ENCODE measurements at places on chromosomes 7 and 10.

DNA sequence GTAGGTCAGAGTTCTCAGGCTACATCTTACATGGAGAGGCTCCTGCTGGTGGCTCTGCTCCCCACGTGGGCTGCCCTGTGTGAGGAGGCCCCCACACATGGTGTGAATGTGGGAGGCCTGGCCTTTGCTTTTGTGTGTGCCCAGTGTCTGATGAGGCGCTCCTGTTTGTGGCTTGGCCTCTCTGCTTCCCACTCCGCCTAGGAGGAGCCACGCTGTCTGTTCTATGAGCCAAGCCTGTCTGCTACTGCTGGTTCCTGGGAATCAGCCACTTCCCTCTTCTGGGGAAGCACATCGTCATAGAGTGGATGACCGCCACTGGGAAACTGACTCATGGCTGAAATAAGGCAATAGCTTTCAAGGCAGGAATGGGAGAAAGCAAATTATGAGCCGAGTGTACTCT lies 87.1 kb downstream of the CYP26A1 start:
- peaks cover 26% of the 10 kb centered on the region for H3K36me3 ChIP-seq
- peaks cover 3% of the 10 kb centered on the region for H3K27me3 ChIP-seq
- H3K4me3 ChIP-seq: no peak overlapping the region
- no peak overlapping the region for H3K27ac ChIP-seq

DNA sequence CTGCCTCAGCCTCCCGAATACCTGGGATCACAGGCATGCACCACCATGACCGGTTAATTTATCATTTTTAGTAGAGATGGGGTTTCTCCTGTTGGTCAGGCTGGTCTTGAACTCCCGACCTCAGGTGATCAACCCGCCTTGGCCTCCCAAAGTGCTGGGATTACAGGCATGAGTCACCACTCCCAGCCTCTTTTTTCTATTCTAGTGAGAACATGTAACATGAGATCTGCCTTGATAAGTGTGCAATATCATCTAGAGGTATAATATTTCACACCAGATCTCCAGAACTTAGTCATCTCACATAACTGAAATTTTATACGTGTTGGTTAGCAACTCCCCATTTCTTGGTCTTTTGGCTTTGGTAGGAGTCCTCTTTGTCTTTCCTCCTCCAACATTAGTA lies 656.9 kb downstream of the CNTNAP2 start:
- H3K27me3 ChIP-seq: no peaks in the 10 kb centered on the region
- no peaks in the 10 kb centered on the region for H3K36me3 ChIP-seq
- H3K4me1 ChIP-seq: peaks cover 4% of the 10 kb centered on the region
- DNase-seq: no peak
- H3K4me3 ChIP-seq: no peak overlapping the region
- H3K27ac ChIP-seq: no peak overlapping the region

- DNase-seq: no peak
- H3K27me3 ChIP-seq: no peaks in the 10 kb centered on the region
- H3K4me3 ChIP-seq: no peak overlapping the region
- H3K4me1 ChIP-seq: peaks cover 13% of the 10 kb centered on the region
- no peak overlapping the region for H3K27ac ChIP-seq
- no peaks in the 10 kb centered on the region for H3K36me3 ChIP-seq
Observed at GRCh38 chr7:70063927-70064326, 465.7 kb downstream of the AUTS2 start.

DNA sequence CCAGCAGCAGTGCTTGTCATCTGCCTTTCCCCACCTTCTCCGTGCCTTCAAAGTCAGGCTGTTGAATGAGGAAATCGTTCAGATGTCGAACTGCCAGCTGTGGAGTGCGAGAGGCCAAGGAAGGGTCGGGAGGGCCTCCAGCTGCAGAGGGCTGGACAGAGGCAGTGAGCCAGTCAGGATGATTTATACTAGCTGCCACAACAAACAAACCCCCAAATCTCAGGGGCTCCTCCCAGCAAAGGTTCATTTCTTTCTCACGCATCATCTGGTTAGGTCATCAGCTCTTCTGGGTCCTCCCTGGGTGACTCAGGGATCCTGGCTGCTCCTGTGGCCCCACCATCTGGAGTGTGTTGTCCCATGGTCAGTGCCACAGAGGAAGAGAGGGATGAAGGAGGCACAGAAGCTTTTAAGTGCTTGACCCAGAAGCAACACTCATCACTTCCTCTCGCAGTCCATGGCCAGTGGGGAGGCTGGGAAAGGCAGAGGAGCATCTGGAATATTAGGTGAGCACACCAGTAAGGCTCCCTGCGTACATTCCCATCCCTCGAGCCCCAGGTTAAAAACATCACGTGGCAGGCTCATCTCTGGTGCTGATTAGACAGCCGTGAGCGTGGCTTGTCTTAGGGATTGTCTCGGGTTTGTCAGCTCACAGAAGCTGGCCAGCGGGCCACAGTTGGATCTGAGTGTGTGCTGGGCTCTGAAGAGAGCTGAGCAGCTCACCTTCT lies 140.7 kb downstream of the RGS10 start:
- no peaks in the 10 kb centered on the region for H3K4me1 ChIP-seq
- H3K27ac ChIP-seq: no peak overlapping the region
- no peaks in the 10 kb centered on the region for H3K27me3 ChIP-seq
- no peak for DNase-seq

GRCh38 chr10:26215935-26216584 lies 514 bp upstream of the GAD2 start:
- peak; percentile 77 for DNase-seq
- H3K4me3 ChIP-seq: peak overlapping the region; percentile 76
- H3K27me3 ChIP-seq: peaks cover 65% of the 10 kb centered on the region
- peaks cover 62% of the 10 kb centered on the region for H3K4me1 ChIP-seq

DNA sequence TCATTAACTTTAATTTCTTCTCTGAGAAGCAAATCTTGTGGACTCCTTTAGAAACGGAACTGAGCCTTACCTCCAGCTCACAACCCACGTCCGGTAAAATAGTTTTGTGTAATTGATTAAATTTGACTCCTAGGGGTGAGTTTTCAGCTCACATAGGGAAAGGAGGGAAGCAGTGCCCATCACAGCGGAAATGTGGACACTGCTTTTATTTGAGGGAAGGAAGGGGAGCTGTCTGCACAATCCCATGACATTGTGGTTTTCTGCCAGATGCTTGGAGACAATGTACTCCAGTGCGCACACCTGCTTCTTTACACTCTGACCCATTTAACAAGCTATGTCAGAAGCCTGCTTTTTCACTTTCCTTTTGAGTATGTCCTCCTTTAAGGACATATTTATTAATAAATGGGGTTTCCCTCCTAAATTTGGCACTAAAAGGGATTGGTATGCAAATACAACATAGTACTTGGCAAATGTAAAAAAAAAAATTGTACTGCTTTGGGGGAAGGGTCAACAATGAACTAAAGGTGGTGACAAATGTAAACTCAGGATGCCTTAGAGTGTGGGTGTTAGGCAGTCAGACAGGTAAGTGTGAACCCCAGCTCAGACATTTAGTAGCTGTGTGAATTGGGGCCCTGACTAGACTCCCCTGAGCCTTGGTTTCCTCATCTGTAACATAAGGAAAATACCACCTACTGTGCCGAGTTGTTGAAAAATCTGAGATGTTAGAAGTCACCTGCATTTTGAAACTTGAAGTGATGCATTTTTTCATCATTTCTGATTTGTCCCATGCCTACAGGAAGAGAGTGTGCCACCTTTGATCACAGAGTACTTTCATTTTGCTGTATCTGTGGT lies 90.2 kb upstream of the KLF6 start:
- DNase-seq: no peak
- H3K4me1 ChIP-seq: peaks cover 25% of the 10 kb centered on the region
- H3K4me3 ChIP-seq: no peak overlapping the region
- no peaks in the 10 kb centered on the region for H3K27me3 ChIP-seq
- H3K27ac ChIP-seq: no peak overlapping the region

DNA sequence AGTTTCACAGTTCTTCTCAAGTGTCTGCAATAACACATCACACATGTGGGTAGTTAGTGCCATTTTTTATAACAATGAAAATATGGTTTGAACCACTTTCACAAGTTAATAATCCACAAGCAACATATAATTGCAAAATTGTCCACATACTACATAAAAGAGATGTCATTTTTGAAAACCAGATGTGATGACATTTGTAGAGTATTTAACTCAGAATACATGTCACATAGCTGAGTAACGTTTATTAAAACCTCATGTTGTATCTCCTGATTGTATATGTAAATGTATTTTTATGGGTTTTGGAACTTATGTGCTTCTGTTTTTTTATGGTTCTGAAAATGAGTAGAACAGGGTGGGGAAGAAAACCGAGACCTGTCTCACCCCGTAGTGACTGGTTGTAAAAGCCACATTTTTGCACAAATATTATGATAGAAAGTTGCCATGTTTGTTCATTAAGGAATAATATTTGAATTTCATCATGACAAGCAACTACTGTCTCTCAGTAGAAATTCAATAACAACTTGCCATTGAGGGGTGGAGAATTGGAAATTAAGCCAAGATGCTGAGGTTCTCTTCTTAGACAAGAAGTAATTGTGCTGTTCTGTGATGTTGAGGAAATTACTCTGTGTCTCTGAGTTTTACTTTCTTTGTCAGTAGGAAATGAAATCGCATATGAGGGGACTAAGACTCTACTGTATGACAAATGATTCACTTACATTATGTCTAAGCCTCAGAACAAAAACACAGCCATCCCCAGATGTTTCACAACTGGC lies 29.2 kb upstream of the EGFR start:
- H3K4me1 ChIP-seq: peaks cover 11% of the 10 kb centered on the region
- no peak overlapping the region for H3K4me3 ChIP-seq
- DNase-seq: no peak
- H3K27ac ChIP-seq: no peak overlapping the region

GRCh38 chr10:113921561-113922370 lies 67.3 kb downstream of the NHLRC2 start:
- no peaks in the 10 kb centered on the region for H3K36me3 ChIP-seq
- H3K27me3 ChIP-seq: no peaks in the 10 kb centered on the region
- H3K27ac ChIP-seq: no peak overlapping the region
- no peak for DNase-seq

DNA sequence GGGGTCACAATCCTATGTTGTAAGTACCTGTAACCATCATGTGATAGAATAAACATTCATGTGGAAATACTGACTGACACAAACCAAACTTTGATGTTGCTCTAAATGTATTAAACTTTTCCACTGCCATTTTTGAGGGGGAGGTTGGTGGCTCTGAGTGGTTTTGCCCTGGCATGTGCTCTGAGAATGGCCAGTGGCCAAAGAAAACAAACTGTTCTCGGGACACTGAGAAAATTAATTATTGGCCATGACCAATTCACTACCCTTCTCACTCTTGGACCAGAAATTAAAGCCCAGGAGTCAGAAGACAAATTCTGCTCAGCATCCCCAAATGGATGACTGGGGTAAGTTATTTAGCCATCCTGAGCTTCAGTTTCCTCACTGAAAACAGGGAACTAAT lies 195.9 kb downstream of the XPNPEP1 start:
- H3K4me1 ChIP-seq: no peaks in the 10 kb centered on the region
- no peak for DNase-seq
- H3K36me3 ChIP-seq: no peaks in the 10 kb centered on the region
- no peak overlapping the region for H3K4me3 ChIP-seq
- H3K27ac ChIP-seq: 0 out of 2 replicates have a peak overlapping the region, but pooled peaks have one; percentile 21

DNA sequence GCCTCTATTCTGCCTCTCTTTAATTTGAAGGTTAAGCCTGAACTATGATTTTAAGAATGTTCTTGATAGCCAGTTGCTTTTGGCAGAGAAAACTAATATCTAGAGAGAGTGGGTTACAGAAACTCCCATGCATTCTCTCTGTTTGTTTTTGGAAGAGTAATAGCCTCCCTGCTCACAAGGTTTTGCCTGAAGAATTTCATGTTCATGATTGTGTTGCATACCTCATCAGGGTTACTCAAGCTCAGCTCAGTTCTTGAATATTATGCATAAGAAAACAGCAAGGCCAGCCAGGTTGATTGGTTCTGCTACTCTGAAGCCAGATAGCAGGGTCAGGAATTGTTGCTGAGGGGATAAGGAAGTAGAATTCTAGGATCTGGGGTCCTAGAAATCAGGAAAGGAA lies 137.4 kb downstream of the MDFIC start:
- H3K27ac ChIP-seq: no peak overlapping the region
- no peaks in the 10 kb centered on the region for H3K36me3 ChIP-seq
- H3K4me3 ChIP-seq: no peak overlapping the region

GRCh38 chr10:16832351-16833080 lies 15.3 kb upstream of the RSU1 start:
- DNase-seq: no peak
- H3K36me3 ChIP-seq: no peaks in the 10 kb centered on the region
- no peak overlapping the region for H3K27ac ChIP-seq
- peaks cover 15% of the 10 kb centered on the region for H3K4me1 ChIP-seq

DNA sequence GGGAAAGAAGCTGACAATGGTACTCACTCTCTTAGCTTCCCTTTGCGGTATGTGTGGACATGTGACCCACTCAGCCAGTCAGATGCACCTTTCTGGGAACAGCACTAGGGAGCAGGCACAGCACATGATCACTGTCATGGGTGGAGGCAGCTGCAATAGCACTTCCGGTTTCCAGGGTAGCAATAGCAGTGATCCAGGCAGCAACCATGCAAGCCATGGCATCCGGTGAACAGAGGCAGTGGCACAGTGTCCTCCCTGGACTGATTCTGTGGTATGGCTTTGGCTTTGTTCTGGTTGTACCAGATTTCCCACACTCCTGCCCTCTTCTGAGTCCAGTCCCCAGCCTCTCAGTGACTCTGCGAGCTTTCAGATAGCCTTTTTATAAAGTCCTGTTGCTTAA lies 86.8 kb upstream of the NAMPT start:
- H3K4me3 ChIP-seq: no peak overlapping the region
- DNase-seq: no peak
- no peaks in the 10 kb centered on the region for H3K27me3 ChIP-seq
- H3K36me3 ChIP-seq: no peaks in the 10 kb centered on the region

DNA sequence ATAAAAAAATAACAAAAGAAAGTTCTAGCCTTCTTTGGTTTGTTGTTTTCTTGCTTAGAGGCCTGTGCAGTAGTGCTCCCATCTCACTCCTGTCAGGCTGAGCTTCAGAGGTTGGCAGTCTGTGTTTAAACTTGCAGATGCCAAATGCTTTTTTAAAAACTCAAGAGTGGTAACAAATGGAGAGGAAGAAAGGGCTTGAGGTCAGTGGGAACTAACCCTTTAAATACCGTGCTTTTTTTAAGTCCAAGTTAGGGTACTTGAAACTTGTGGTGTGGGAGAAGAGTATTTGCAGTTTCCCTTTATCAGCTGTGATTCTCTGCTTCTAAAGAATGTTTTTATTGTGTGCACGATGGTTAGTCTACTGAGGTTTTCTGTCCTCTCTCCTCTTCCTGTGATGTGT lies 29.4 kb downstream of the ZRANB1 start:
- H3K36me3 ChIP-seq: peaks cover 27% of the 10 kb centered on the region
- no peaks in the 10 kb centered on the region for H3K27me3 ChIP-seq
- no peaks in the 10 kb centered on the region for H3K4me1 ChIP-seq
